Calu3 (cell line): ENCODE measurements at places on chromosomes 1 and 21.

DNA sequence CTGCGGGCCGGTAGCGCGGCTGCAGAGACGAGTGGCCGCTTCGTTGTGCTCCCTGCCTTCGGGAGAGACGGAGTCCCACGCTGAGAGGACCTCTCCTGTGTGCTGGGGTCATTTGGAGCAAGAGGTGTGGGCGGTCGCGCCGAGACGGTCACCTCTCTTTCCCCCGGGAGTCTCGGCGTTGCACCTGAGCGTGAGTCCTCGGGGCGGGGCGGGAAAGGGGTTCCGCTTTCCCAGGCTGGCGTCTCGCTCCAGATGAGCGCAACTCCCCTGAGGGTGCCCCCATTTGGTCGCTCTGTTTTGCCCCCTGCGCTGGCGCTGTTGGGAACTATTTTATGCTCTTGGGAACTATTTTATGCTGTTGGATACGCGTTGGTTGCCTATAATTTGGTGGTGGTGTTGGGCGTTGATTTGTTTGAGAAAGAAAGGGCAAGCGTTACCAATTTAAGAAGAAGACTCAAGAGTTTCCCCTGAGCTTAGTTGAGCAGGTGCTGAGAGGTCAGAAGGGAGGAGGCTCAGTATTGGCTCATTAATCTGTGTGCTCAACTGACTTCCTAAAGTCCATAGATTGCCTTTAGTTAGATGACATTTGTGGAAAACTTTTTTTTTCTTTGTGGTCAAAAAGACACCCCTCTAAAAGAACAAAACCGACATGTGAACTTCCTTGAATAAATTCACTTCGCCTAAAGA is 683 bp downstream of the LRRC8B start:
- peak; percentile 67 for DNase-seq

DNA sequence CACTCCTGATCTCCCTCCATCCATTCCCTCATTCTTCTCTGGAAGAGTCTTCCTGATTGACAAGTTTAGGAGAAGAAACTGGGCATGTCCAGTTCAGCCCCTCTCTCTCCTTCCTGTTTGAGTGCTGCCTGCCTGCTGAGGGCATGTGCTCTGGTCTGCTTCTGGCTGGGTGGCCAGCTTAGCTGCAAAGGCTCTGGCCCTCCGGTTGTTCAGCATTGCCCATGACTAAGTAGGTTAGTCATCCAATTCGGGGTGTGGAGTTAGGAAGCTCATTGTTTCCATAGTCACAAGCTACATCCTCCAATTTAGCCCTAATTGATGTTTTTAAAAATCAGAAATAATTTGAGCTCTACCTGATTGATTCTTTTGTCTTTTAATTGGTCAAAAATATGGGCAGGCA is 25.6 kb upstream of the PLA2G2E start:
- DNase-seq, result peak; percentile 46

GRCh38 chr1:94790246-94790645 is 29.9 kb upstream of the SLC44A3 start:
- no peak for DNase-seq

DNA sequence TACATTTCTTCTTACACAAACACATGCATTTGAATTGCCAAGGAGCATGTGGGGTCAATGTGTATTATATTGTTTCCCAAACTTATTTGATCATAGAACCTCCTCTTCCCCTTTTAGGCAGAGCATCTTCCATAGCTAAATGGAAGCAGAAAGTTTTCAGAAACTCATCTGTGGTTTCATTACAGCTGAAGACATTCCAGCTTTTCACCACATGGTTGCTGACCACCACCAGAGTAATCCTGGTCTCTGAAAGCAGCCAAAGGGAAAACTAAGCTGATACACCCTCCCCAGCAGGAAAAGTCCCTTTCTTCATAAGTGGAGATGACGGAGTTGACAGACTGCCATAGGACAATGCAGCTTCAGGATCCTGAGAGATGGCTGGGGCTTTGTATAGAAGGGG is 30.2 kb upstream of the OTUD3 start:
- DNase-seq, result no peak

- DNase-seq, result peak; percentile 87
Measured at GRCh38 chr1:168603501-168604110, 27.2 kb downstream of the XCL1 start.

DNA sequence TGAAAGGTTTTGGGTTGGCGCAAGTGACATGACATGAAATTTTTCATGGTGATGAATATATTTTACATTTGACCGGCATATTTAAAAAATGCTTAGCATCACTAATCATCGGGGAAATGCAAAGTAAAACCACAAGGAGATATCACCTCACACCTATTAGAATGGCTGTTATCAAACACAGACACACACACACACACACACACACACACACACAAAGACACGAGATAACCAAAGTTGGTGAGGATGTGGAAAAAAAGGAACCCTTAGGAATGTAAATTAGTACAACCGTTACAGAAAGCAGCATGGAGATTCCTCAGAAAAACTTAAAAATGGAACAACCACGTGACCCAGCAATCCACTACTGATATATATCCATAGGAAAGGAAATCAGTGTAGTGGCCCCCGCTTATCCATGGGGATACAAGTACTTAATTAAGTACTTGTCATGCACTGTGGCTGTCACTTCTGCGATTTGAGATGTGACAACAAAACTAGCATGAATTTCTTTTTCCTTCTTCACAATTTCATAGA is 15.9 kb upstream of the PRELP start:
- DNase-seq, result no peak

- DNase-seq, result no peak
Measured at GRCh38 chr1:99700020-99700419, 54.1 kb downstream of the PALMD start.

- DNase-seq, result peak; percentile 67
Measured at GRCh38 chr1:78145105-78145580, 99.4 kb downstream of the GIPC2 start.

- DNase-seq, result no peak
Measured at GRCh38 chr21:17406202-17406601, 106.6 kb upstream of the CXADR start.

GRCh38 chr1:179015396-179015795 is 10.3 kb upstream of the FAM20B start:
- DNase-seq, result no peak

GRCh38 chr1:224743608-224744164 is 127.6 kb downstream of the CNIH3 start:
- DNase-seq, result no peak
